Foreskin fibroblast (primary cell): ENCODE measurements at places on chromosomes 12 and 14.

GRCh38 chr12:117485984-117486839, 124.8 kb upstream of the NOS1 start:
- DNase-seq, result no peak

GRCh38 chr14:49994951-49995561, 102.2 kb downstream of the ARF6 start:
- DNase-seq, result no peak

GRCh38 chr14:72616811-72617210, 277.1 kb downstream of the DPF3 start:
- no peak for DNase-seq

DNA sequence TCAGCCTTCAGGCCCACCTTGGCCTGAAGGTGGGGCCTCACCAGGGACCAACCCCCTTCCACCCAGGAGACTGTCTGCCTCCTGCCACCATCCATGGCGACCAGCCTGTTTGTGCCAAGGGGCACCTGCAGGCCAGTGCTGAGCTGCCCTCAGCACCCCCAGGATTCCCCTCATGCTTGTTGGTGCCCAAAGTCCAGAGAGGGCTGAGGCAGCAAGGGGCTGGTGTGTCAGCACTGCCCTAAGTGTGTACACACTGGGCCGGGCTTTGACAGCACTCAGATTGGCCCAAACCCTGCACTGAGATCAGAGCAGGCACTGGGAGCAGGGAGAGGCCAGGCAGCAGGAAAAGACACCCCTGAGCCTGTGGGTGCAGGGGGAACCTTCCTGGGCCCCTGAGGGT, 18.6 kb downstream of the SYNJ2BP start:
- DNase-seq, result no peak

GRCh38 chr12:23055004-23055403, 430.0 kb downstream of the ETNK1 start:
- no peak for DNase-seq

- no peak for DNase-seq
Observed at GRCh38 chr14:96213871-96214465, 9.3 kb downstream of the BDKRB2 start.

DNA sequence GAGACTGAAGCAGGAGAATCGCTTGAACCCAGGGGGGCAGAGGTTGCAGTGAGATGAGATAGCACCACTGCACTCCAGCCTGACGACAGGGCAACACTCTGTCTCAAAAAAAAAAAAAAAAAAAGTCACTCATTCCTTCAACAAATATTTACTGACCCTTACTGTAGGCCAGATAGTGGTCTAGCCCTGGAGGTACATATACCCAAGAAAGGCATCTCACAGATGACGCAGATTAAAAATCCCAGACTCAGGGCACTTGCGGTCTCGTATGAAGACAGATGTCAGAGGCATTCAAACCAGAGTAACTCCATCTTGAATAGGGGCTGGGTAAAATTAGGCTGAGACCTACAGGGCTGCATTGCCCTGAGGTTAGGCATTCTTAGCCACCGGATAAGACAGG, 44.8 kb downstream of the CLMN start:
- DNase-seq, result no peak

- DNase-seq, result no peak
Observed at GRCh38 chr12:119171291-119171690, 7.4 kb upstream of the HSPB8 start.

DNA sequence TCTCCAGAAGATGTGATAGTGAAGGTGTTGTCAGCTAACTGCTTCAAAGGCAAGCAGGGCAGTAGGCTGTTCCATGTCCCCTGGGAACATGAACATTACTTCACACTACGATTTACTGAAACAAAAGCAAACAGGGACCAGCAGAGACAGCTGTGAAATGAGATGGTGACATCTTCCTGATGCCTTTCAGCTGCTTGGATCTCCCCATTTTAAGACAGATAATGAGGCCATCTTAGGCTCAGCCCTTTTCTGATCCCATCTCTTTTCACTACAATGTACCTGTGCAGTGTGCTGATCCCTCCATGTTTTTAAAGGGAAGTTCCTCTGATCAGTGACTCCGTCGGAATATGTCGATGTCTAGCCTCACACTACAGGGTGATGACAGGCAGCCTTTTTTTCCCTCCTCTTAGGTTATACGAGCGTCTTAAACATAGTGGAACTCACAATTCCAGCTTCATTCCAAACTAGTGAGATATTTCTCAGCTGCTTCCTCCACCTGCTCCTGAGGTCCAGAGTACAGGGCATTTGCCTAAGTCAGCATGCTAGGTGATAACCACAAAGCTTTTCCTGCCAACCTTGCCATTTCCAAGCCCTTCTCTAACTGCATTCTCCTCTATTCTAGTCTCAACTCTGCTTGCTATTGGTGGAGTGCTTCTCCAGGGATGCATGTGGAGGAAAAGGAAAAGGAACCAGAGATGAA, 87.6 kb upstream of the EGLN3 start:
- DNase-seq, result no peak

DNA sequence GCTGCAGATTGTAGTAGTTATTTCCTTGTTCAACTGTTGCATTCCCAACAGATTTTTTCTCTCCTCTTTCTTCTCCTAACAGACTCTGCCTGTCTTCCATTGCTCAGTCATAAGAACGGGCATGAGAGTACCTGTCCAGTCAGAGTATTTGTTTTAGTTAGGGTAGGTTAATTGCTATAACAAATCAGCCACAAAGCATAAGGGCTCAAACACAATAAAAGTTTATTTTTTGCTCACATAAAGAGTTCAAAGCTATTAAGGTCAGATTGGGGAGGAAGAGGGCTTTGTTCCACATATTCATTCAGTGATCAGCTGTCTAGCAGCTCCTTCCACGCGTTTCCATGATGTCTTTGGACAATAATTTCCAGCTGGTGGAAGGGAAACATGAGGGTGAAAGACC, 92.8 kb upstream of the PLXNC1 start:
- no peak for DNase-seq

DNA sequence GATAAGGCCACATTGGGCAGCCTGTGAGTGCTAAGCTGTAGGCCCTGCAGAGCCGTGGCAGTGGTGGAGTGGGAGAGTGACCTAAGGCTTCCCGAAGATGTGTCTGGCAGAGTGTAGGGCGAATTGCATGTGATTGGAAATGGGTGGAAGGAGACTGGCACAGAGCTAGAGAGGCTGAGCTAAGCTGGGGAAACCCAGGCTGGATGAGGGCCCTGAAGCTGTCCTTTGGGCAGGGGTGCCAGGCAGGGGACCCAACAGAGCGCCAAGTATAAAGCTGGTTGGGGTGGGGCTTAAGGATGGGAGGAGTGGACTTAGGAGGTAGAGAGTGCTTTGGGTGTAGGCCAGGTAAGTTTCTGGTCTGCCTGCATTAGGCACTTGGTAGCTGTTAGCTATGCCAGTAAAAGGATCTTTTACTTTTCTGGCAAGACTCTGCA, 47.9 kb downstream of the WDR20 start:
- DNase-seq, result no peak

DNA sequence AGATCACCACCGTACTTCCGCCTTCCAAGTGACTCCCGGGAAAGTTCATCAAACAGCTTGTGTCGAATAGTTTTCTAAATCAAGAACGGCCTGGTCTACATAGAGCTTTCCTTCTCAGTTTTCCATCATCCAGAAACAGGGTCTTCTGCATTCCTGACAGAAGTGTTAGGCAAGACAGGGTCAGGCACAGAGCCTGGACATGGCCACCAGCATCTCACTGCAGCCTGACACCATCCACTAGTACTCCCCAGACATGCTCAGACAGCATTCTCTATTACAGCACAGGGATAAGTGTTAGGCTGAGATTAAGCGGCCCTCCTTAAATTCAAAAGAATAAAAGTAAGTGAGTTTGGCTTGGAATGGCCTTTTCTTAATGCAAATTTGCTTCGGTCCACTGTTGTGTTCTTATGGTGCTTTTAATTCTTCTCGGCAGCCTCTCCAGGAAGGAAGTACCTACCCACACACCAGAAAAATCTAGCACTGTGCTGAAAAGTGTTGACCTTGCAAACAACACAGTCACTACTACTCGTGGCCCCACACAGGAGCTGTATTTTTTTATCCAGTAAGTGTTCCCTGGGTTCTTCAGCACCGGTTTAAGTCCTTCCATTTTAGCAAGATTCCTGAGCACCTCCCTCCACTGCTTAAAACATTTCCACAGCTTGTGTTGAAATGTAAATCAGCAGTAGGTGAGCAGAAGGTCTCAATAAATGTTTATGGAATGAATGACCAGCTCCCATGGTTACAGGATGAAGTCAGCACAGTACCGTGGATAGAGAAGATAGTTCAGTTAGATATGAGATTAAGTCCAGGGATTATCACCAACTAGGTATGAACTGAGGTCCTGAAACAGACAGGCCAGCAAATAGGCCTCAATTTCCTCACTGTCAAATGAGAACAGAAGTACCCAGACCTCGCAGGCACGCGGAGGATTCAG, 44.1 kb downstream of the SETD3 start:
- DNase-seq, result no peak

GRCh38 chr12:81207173-81207572, 129.3 kb downstream of the ACSS3 start:
- no peak for DNase-seq

DNA sequence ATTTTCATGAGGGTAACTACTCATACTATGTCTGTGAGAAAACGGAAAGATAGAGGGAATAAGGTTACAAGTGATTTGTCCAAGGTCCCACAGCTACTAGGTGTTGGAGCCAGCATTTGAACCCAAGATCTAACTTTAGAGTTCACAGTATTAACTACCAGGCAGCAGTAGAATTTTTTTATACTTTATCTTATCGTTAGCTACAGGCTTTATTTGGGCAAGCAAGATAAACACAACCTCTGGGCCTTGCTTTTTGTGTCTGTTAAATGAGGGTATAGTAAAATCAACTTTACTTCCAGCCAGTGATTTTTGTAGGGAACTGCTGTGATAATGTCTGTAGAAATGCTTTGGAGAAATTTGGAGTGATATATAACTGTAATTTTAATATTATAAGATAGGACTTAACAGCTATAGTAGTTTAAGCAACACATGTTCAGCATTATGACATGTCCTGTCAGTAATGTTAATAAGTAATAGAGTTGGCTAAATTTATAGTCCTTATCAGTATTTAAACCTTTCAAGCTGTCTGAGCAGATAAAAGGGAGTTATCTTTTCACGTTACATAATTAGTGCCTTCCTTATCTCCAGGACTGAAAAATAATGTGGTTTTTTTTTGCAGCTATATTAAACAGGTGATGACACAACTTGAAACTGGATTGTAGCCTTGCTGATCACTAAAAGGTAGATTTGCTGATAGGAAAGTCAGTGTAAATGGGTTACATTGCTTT, 12.8 kb downstream of the LEMD3 start:
- DNase-seq, result no peak

GRCh38 chr14:82689948-82690347, 1156.3 kb upstream of the SEL1L start:
- no peak for DNase-seq

DNA sequence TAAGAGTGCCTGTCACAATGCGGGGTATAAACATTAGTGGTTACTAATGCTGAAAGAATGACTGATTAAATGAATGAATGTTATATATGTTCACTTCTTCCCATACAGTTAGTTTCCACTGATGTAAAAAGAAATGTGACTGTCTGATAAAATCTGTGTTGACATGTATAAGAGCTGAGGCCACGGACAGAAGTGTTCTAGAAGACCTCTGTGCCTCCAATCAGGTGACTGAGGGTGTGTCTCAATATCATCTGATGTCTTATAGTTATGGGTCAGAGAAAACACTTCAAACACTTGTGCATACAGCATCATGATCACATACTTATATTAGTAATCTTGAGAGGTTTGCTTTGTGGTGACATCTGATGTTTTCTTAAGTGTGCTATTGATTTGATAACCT, 183.4 kb downstream of the TTC7B start:
- no peak for DNase-seq

DNA sequence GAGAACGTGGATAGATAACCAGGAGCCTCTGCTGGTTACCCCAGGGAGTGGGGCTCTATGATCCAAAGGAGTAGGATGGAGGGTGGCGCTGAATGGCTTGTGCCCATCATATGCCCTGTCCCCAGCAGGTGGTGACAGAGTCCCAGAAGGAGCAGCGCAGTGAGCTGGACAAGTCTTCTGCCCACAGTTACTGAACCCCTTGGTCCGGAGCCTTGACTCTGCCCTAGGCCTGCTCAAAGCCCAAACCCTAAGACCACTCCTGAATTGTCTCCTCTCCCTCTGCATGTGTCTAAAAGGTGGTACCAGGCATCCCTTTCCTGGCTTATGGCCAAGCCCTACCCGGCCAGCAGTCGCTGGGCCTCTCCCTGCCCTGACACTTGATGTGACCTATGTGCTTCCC, 3.2 kb downstream of the PRPH start:
- DNase-seq, result no peak

GRCh38 chr14:75016815-75017214, 14.1 kb downstream of the EIF2B2 start:
- DNase-seq, result no peak

- no peak for DNase-seq
Observed at GRCh38 chr14:31138301-31138700, 69.3 kb downstream of the HECTD1 start.

GRCh38 chr12:103279444-103279843, 216.3 kb downstream of the C12orf42 start:
- DNase-seq, result no peak

- no peak for DNase-seq
Observed at GRCh38 chr12:56151672-56152131, 685 bp upstream of the MYL6B start.

DNA sequence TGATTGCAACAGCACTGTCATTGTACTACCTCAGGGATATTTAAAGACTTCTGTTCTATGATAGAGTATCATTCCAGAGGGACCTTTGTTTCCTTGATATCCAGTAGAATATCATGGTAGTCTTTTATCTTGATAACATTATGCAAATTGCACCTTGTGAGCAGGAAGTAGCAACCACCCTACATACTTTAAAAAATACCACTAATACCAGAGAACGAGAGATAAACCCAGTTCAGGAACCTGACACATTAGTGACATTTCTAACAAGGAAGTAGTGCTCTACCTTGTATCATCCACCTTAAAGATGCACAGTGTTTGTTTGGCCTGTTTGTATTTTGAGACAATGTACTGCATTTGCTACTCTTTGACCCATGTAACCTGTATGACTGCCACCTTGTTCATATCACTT, 8.8 kb upstream of the MAP4K5 start:
- DNase-seq, result no peak

DNA sequence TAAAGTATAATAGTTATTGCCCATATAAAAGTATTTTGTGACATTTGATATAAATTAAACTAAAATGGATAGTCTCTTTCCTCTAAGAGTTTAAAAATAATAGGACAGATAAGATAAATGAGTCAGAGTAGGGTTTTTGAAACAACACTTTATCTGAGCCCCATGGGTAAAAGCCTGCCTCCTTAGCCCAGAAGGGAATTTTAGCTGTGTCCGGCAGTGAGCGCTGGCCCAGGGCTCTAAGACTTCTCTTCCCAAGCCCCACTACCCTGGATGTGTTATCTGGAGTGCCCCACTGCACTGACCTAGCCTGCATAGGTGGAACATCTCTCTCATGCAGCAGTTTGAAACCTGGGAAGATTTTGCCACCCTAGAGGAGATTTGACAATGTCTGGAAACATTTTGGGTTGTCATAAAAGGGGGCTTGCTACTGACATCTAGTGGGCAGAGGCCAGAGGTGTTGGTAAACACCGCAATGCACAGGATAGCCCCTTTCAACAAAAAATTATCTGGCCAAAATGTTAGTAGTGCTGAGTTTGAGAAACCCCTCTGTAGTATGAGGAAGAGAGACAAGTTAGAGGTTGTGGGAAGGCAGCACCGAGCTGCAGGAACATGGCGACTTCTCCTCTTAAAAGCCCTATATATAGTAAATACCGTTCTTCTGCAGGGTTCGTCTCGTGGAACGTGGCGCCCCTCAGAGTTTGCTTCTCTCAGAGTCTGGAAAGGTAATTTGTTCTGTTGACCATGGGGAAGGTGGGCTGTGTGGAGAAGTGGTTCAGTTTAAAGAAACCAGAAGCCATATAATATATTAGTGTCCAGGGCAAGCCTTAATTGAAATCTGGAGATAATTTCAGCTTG, 29.3 kb upstream of the ATF1 start:
- peak; percentile 55 for DNase-seq
